ENCODE measurements at places on chromosomes 5 and 9.

DNA sequence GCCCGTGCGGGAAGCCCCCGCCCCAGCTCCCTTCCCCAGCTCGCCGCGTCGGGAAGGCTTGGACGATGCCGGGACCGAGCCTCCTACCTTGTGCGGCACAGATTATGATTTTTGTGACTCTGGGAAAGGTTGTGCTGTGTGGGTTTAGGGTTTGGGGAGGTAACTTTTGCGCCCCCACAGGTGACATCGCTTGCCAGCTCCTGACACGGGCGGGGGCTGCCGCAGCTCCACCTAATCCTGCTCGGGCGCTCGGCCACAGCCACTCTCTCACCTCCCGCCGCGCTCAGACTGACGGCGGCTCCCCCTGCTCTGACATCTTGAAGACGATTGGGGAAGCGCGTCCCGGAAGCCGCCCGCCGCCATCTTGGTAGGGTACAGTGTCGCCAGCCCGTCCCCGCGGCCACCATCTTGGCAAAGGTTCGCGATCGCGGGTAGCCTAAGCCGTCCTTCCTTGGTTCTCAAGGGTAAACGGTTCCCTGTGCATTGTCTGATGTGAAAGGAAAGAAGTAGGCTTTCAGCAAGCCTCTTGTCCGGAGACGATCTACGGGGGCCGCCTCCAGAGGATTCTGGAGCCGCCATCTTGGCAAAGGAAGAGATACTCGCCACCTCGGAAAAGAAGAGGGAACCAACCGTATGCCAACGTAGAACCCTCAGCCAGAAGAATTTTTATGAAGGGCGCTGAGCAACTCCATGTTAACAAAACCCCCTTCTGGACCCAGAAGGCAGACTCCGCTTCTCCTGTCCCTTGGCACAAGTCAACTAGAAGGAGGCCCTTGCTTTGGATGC lies 1.8 kb upstream of the NR3C1 start:
- peak; percentile 87 for DNase-seq

- DNase-seq = no peak
Observed at GRCh38 chr5:101943784-101944183, 352.3 kb downstream of the SLCO4C1 start.

DNA sequence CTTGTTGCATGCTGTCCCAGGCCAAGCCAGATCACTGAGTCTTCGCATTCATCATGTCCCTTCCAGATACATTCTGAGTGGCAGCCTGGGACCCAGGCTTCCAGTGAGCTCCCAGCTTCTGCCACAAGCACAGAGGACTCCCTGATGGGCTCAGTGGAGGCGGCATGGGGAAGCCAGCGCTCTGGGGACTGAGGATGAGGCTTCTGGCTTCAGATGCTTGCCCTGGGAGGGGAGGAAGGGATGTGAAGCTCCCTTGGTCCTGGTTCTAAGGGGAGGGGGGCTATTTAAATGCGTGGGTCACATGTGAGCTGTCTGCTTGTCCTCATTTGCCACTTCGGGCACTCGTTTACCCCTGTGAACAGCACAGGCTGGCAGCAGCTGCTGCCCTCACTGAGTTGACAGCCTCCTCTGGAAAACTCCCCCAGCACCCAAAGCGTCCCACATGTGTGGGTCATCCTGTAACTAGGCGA lies 174.0 kb downstream of the NR3C1 start:
- DNase-seq = peak; percentile 28

DNA sequence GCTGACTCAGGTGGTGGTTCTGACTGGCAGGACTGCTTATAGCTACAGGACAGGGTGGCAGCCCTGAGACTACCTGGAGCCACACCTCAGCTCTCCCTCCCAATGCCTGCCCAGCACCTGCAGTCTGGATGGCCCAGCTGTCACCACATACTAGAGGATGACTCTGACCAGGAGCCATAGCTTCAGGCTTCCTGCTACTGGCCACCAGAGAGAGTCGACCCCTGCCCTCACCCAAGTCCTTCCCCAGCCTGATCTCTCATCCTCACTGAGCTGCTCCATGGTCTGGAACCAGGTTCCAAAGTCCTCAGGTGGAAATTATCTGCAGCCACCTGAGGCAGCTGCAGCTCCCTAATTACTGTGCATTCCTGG lies 25.6 kb upstream of the TDRD7 start:
- no peak for DNase-seq

GRCh38 chr5:131514316-131515283 lies 120.4 kb downstream of the RAPGEF6 start:
- peak; percentile 15 for DNase-seq

GRCh38 chr9:134307674-134308638 lies 18.3 kb upstream of the RXRA start:
- no peak for DNase-seq

DNA sequence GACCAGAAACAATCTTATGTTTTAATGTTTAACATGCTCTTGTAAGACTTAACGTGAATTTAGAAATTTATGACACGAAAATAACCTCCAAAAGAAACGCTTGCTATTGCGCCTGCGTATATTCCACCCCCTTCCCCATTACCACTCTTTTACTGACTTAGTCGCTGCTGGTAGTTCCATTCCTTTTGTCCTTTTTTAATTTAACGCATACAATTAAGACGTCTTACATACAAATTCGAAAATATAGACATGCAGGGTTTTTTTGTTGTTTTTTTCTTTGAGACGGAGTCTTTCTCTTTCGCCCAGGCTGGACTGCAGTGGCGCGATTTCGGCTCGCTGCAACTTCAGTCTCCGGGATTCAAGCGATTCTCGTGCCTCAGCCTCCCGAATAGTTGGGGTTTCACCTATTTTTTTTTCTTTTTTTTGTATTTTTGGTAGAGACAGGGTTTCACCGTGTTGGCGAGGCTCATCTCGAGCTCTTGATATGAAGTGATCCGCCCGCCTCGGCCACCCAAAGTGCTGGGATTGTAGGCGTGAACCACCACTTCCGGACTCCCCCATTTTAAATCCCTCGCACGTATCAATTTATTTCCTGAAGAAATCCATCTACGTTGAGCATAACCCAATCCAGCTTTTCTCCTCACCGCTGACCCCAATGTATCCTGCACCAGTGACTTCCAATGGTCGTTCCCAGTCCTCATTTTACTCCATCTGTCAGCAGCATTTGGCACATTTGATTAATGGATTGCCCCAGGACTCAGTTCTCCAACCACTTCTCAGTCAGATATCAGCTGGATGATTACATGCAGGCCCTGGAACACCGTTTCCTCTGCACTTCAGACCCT lies 684 bp upstream of the MED7 start:
- peak; percentile 42 for DNase-seq

- no peak for DNase-seq
Observed at GRCh38 chr5:59158165-59158564, 575.3 kb downstream of the RAB3C start.

DNA sequence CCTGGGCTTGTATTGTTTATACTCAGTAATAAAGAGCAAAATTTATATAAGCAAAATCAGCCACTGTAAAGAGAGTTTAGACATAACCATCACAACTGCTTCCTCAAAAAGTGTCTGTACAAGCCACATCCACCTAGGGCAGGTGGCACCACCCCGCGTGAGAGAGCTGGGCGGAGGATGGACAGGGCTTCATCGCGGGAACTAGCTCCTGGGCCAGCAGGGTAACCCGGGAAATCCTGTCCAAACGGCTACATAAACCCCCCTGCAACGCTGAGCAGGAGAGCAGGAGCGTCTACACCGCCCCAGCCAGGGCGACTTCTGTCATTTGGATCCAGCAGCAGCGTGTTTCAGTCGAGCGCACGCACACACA lies 1.3 kb downstream of the SLC6A3 start:
- no peak for DNase-seq

DNA sequence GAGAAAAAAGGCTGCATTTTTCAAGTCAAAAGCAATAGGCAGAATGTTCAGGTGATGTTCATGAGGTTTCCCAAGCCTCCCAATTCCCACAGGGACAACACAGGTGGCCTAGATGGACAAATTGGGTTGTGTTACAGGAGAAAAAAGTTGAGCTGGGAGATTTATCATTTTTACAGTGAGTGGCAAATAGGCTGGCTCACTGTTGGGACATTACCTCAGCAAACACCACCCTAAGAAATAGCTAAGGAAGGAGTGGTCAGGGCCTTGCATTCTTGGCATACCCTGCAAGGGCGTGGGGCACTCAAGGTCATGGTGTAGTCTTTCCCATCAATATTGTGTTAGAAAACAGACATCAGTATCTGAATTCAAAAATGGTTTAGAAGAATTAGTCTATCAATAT lies 23.3 kb upstream of the CPLANE1 start:
- DNase-seq = no peak
